Thymus (tissue), 14 donors: ENCODE measurements at places on chromosomes 2 and 18.

DNA sequence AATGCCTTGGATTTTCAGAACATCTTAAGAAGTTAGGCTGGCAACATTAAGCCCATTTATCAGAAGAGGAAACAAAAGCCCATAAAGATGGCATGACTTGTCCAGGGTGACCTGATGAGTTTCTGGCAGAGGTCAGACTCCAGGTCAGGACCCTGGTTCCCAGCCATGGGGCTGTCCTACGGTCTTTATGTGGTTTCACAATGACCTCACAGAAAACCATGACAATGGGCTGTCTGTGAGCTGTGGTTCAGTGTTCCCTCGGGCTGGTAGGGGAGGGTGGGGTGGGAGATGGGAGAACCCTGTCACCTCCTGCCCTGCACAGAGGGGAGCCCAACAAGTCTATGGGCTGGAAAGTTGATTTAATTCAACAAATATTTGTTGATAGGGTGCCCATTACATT lies 101.8 kb downstream of the LOXHD1 start:
- no peak for DNase-seq

DNA sequence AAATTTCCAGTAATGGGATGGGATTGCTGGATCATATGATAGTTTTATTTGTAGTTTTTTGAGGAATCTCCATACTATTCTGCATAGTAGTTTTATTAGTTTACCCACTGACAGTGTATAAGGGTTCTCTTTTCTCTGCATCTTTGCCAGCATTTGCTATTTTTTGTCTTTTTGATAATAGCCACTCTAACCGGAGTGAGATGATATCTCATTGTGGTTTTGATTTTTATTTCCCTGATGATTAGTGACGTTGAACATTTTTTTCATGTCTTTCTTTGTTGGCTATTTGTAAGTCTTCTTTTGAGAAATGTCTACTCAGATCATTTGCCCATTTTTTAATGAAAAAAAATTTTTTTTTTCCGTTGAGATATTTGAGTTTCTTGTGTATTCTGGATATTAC lies 26.1 kb downstream of the TMEM17 start:
- DNase-seq = no peak

- DNase-seq = no peak
These were observed 11.3 kb downstream of the TMEM247 start for GRCh38 chr2:46490521-46491141.

- DNase-seq = peak; percentile 4
These were observed 175.5 kb downstream of the AGAP1 start for GRCh38 chr2:235669269-235669831.

GRCh38 chr2:15798701-15799431 lies 141.5 kb upstream of the MYCN start:
- DNase-seq = no peak

- no peak for DNase-seq
These were observed 28.5 kb downstream of the TMEM131 start for GRCh38 chr2:97967216-97967592.

GRCh38 chr18:53798516-53798915 lies 426.0 kb downstream of the MBD2 start:
- no peak for DNase-seq

- DNase-seq = peak; percentile 20
These were observed 49.0 kb downstream of the SETBP1 start for GRCh38 chr18:44729631-44730101.

DNA sequence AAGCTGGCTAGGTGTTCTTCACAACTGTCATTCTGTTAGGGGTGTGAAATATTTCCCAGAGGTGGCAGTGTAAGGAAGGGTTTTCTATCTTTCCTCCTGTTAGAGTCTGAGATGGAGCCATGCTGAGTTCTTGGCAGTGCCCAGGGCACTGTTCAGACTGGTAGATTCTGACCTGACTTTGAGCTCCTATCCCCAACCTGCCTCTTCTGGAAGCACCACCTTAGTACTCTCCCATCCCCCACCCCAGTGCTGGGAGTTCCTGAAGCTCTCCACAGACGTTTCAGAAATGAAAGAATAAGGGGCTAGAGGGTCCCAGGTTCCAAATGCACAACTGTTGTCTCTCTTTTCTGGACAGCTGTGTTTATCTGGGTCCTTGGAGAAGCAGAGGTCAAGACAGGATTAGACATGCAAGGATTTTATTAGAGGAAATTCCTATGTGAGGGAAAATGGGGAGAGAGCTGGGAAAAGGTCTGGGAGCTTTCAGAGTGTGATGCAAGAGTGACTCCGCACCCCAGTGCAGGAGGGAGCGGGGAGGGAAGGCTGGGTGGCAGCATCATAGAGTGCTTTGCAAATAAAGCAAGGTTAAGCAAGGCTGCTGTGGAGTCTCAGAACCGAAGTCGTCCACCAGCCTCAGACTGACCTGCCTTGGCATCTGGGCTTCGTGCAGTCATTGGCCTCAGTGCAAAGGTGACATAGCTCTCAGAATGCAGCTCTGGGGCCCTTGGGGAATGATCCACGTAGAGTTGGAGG lies 75.5 kb downstream of the SLC4A3 start:
- no peak for DNase-seq

GRCh38 chr18:22946846-22947245 lies 13.7 kb downstream of the RBBP8 start:
- no peak for DNase-seq

GRCh38 chr2:67311536-67311935 lies 85.6 kb upstream of the ETAA1 start:
- no peak for DNase-seq

- no peak for DNase-seq
These were observed 300.0 kb downstream of the PDE11A start for GRCh38 chr2:177772529-177772928.

GRCh38 chr2:127609818-127610217 lies 36.1 kb upstream of the GPR17 start:
- DNase-seq = no peak

DNA sequence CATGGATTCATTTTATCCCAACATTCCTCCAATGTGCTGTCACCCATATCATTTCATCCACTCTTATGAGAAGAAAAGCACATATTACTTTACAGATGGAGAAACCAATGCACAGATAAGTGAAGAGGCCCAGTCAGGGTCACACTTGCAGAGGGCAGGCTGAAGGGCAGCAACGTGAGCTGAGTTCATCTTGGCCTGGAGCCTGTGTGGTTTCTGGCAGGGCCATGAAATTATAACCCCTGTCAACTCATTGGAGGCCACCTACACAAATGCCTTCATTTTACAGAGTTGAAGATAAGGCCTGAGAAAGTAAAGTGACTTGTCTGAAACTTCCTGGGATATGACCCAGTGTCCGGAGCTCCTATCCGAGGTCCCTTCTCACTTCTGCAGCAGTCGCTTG lies 88.4 kb upstream of the NRP2 start:
- no peak for DNase-seq

- no peak for DNase-seq
These were observed 193.8 kb upstream of the ARL4C start for GRCh38 chr2:234690569-234691213.

DNA sequence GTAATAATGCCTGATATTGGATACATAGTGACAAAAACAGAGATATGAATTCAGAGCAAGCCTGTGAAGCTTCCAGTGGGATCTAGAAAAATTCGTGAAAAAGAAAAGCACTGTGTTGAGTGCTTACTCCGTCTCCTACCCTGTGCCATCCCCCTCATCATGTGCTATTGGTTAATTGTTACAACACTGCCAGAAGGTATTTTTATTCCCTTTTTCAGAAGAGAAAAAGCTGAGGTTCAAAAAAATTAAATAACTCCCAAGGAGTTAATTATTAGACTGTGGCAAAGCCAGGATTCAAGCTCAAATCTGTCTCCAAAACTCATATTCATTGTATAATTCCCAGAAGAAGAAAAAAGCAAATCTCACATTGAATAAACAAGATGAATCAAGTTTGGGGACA lies 735.5 kb upstream of the ACVR2A start:
- DNase-seq = no peak

DNA sequence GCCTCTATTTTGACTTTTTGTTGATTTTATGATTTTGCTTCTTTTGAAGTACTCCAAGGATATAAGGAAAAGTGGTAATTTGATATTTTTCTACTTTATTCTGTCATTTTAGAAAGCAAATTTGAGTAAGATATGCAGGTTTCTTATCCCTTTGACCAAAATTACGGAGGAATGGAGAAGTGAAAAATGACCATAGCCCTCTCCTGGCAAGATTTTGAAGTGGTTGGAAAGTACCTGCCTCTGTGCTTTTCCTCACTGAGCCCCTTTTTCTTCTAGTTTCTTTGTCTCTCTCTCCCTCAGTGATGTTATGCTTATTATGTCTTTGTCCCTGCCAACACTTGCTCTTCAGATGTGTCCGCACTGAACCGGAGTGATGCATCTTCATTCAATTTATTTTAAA lies 898.1 kb downstream of the EPHA4 start:
- no peak for DNase-seq

- no peak for DNase-seq
These were observed 48.1 kb downstream of the TSN start for GRCh38 chr2:121803503-121803902.

GRCh38 chr2:181396256-181397123 lies 60.7 kb upstream of the ITGA4 start:
- DNase-seq = no peak

GRCh38 chr2:5791371-5791770 lies 99.2 kb downstream of the SOX11 start:
- no peak for DNase-seq

GRCh38 chr2:46695283-46695682 lies 215.9 kb downstream of the TMEM247 start:
- DNase-seq = no peak

DNA sequence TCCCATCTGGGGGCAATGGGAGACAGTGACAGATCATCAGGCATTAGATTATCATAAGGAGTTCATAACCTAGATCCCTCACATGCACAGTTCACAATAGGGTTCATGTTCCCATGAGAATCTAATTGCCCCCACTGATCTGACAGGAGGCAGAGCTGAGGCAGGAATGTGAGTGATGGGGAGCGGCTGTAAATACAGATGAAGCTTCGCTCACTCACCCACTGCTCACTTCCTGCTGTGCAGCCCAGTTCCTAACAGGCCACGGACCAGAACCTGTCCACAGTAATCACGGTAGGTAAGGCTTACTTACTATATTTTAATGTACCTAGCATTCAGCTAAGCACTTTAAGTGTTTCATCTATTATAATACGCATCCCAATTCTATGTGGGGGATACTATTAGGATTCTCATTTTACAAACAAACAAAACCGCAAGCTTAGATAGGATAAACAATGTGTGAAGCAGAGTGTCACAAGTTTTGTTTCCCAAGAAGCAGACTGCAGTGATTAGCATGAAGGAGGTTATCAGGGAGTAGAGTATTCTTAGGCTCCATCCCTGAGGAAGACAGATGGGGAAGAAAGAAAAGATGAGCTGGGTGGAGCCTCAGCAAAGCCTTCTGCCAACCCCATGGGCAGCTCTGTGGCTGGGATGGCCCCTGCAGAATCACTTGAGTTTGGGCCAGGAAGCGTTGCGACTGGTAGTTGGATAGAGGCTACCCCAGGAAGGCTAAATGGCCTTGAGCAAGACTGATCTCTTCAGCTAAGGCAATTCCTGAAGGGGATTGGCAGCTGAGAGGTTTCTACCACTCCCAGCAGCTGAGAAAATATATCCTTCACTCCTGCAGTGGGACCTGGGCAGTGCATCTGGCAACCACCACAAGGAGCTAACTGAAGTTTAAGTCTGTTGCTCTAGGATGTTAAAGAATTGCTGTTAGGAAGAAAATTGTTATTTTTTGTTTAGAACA lies 133.1 kb downstream of the MREG start:
- DNase-seq = no peak

DNA sequence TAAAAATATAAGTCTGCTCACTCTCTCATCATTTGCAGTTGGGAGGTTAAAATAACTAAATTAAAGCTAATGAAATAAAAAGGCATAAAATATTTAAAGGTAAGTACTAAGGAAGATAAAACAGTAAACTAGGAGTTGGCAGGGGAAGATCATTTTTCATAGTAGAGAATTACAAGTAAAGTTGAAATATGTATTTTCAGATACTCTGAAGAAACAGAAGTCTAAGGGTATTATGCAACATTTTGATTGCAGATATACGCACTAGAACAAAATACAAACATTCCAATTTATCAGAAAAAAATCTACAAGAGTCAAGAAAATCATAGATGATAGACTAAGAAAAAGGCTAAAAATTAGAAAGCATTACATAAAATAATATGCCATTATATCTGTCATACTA lies 167.6 kb upstream of the CTAGE1 start:
- no peak for DNase-seq

- no peak for DNase-seq
These were observed 53.6 kb upstream of the LAPTM4A start for GRCh38 chr2:20104900-20105545.

- no peak for DNase-seq
These were observed 3.0 kb downstream of the SH2D6 start for GRCh38 chr2:85421260-85422071.

DNA sequence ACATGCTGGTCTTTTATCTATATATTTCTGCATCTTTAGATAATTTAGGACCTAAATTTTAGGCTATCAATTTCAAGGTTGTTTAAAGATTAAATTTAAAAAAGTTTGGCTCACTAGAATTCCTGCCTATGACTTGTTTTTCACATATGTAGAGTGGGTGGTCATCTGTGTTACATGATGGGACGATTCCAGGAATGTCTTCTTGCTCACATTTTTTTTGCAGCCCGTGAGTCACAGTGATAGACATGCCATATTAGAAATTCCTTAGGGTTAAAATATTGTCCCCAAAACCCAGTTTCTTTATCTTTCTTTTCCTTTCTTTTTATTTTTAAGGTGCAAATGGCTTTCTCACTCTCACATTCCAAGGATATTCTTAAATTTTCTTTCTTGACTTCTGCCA lies 652.0 kb downstream of the PLCL1 start:
- DNase-seq = no peak

DNA sequence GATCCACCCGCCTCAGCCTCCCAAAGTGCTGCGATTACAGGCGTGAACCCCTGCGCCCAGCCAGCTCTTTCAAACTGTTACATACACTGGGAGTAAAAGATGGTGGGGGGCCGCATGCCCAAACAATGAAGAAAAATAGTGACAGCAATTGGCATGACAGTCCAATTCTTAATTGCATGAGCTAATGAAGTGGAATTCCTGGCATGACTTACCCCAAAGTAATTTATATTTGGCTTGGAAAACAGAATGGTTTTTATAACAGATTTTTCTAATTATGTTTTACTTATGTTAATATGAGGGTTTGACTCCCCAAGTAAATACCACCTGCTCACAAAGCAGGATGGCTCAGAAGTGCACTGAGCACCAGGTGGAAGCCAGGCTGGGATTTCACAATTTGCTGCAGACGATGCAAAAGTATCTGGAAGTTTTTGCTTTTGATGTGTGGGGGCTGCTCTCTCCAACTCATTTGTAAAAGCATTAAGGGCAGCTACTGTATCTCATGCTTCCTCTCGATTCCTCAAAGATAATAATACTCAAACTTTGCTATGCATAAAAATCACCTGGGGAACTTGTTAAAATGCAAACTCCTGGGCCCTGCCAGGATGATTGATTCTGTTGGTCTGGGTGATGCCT lies 24.0 kb upstream of the ATG16L1 start:
- DNase-seq = no peak
